ENCODE measurements at places on chromosomes 1 and 21.

DNA sequence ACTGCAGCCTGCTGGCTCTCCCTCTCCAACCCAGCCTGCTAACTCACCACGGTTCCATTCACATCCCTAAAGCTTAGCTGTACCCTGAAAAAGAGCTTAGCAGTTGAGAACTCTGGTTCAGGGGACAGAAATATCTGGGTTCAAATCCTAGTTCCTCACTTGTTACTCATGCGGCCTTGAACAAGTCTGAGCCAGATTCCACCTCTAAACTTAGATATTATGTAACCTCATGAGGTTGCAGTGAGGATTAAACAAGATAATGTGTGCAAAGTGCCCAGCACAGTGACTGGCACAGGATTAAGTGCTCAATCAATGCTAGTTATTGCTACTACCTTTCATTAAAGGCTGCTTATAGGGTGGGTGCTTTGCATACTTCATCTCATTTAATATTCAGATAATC lies 41.3 kb upstream of the DHCR24 start:
- DNase-seq: no peak

GRCh38 chr1:99326215-99326949 lies 62.1 kb downstream of the PLPPR4 start:
- DNase-seq: no peak

GRCh38 chr1:9211291-9211811 lies 23.2 kb upstream of the H6PD start:
- DNase-seq: no peak

- no peak for DNase-seq
Measured at GRCh38 chr21:43358940-43359822, 67.8 kb downstream of the SIK1 start.

GRCh38 chr1:114131526-114132220 lies 22.0 kb downstream of the SYT6 start:
- DNase-seq: no peak

GRCh38 chr1:30765556-30766434 lies 8.2 kb upstream of the LAPTM5 start:
- DNase-seq: no peak

All from fibroblast of skin of left quadriceps (primary cell).